ENCODE measurements at places on chromosomes 1 and 21.

GRCh38 chr21:34198231-34199120 lies 125.1 kb downstream of the MRPS6 start:
- no peak for DNase-seq

GRCh38 chr1:177439301-177439700 lies 268.5 kb downstream of the BRINP2 start:
- no peak for DNase-seq

DNA sequence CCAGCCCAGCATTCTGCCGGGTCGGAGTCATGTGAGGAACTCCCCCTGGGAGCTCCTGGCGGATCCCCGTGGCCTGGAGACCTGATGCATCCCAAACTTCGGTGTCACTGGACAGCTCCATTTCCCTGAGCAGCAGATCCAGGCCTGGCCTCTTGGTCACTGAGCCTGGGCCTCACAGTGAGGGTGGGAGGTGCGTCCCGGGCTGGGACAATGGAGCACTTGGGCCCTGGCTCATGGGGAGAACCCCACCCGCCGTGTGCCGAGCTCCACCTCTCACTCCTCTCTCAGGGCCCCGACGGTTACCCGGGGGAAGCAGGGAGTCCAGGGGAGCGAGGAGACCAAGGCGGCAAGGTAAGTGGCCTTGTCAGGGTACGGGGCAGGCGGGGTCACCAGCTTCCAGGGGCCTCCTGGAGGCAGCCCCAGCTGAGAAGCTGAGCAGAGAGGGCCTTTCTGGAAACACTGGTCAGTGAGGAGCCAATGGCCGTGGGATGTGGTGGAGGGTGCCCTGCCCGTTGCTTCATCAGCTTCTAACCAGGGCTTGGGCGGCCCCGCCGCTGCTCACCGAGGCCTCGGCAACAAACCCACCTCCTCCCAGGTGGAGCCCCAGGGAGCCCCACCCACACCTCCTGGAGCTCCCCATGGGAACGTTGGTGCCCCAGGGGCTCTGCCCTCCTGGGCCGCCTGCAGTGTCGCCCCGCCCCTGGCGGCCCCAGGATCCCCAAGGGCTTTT lies 19.8 kb downstream of the COL6A2 start:
- DNase-seq, result no peak

GRCh38 chr1:12472798-12473551 lies 145.0 kb downstream of the DHRS3 start:
- no peak for DNase-seq

DNA sequence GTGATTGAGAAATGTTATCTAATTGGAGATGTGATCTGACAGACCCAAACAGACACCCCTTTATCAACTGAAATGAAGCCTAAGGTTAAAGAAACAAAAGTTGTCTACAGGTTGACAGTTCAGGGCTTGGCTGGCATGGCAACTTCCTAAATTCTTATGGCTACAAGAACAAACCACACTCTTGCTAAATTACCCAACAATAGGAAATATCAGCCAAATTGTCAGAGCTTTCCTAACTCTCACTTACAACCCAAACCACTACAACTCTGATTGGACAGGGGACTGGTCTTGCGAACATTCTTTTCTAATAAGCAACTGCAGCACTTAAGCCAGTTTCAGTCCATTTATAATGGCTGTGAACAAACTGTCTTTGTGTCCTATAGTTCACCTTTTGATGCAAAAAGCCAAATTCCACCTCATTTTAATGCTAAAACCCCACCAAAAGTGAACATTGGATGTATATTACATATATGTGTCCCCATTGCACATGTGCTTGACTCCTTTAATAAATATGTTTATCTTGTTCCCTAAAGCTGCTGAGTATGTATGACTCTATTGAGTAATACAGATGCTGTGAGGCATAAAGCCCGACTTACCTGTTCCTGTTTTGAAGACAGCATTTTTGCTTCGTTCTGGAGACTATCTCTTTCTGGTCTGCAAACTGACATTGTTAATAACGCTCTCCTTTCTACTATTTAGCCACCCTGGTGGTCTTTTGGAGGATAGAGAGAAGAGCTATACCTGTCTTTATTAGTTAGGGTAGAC lies 101.3 kb upstream of the HMCN1 start:
- no peak for DNase-seq

GRCh38 chr1:54012008-54012325 lies 6.0 kb downstream of the LDLRAD1 start:
- no peak for DNase-seq

- no peak for DNase-seq
These were observed 85.9 kb downstream of the TYW3 start for GRCh38 chr1:74818661-74819456.

DNA sequence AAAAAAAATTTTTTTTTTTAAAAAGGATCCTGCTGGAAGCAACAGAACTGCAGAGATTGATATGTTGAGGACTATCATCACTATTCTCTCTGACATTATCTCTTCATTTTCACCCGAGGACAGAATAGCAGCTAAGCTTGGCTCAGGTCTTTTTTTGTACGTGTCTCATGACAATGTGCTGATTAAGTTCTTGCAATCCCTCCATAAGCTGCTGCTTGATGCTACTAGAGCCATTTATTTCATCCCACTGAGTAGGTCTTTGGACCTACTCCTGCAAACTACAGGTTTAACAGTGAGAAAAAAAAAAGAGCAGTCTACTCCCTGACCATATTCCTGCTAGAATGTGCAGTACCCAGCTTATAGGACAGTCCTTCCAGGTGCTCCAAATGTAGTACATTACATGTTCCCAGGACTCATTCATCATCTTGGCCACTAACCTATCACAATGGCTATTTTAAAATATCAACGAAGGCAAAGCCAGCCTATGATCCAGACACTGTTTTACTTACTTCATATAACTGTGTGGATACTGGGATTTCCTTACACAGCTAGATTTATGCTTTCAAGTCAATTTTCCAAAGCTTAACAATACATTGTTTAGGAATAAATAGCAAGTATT lies 54.1 kb downstream of the ARHGAP29 start:
- no peak for DNase-seq

DNA sequence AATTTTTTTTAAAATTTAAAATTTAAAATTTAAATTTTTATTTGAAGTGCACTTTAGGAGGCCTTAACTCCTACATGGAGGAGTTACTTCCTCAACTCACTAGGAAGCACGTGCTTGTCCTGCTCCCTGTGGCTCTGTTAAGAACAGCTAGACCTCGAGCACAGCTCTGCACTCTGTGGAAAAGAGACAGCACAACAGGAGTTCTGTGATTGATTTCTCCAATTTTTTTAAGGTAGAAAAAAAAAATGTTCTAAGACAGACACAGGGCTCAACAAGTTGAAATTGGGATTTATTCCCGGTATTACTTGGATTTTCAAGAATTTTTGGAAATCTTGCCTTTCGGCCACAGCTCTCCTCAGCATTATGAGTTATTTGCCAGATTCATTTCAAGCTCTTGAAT lies 356.6 kb upstream of the LYPLAL1 start:
- no peak for DNase-seq

DNA sequence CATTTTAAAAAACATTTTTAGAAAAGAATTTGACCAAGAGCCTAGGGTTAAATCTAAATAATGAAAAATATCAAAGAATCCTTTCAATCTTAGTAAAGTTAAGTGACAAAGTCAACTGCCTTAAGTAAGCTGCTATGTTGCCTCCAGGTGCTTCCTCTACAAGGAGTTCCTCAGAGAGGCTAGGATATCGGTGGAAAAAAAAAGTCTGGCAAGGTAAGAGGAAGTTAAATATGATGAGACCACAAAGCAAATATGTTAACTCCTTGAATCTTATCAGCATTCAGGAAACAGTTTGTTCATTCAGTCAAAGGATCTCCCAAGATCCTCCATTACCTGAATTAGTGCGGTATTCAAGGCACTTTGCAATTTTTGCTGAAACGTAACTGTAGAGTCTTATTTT lies 563.5 kb downstream of the PTPRC start:
- no peak for DNase-seq

GRCh38 chr1:219900201-219900600 lies 28.2 kb downstream of the SLC30A10 start:
- no peak for DNase-seq

DNA sequence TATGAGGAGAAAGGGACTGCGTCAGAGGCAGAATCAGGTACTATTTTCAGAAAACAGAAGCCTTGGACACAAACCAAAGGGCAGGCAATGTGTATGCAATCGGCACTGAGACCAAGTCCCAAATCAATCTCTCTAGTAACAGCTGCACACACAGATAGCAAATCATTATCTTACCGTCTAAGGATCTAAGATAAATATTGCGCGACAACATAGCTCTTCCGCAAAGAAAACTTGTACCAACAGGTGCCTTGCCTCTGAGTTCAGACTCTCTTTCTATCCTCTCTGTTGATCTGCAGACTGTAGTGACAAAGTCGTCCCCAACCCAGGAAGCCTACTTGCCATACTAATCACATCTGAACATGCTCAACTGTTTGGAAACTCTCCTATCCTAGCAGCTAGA lies 22.6 kb upstream of the SAMD13 start:
- DNase-seq, result no peak

GRCh38 chr21:41630917-41631316 lies 123.0 kb upstream of the TMPRSS2 start:
- DNase-seq, result no peak

- no peak for DNase-seq
These were observed 47.5 kb downstream of the AGPAT3 start for GRCh38 chr21:43912500-43912899.

GRCh38 chr1:84078108-84078841 lies 65.8 kb upstream of the PRKACB start:
- peak; percentile 62 for DNase-seq

GRCh38 chr1:36881541-36881940 lies 152.8 kb downstream of the GRIK3 start:
- DNase-seq, result no peak

GRCh38 chr1:118978914-118979701 lies 9.0 kb downstream of the TBX15 start:
- no peak for DNase-seq

GRCh38 chr21:41337515-41337914 lies 20.9 kb downstream of the FAM3B start:
- DNase-seq, result no peak
